ENCODE measurements at places on chromosomes 5 and 9.

DNA sequence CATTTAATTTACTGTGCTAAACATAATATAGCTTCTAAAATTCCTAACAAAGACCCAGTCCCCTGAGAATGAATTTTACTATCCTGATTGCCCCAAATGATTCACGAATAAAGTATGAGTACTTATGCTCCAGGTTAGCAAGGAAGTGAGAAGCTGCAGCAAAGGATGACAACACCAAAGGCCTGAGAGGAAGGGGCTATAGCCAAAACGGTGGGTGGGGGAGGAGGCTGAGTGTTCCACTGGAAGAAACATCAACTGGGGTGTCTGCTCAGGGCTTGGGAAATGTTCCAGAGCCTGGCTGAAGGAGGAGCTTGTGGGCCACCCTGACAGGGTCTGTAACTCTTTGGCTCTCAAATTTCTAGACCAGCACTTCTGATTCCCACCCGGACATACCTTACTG, 157.3 kb downstream of the ADAMTS12 start:
- DNase-seq = no peak

- DNase-seq = peak; percentile 48
Measured at GRCh38 chr9:3746296-3747275, 220.8 kb upstream of the RFX3 start.

GRCh38 chr5:94577466-94578245, 40.7 kb downstream of the KIAA0825 start:
- no peak for DNase-seq

DNA sequence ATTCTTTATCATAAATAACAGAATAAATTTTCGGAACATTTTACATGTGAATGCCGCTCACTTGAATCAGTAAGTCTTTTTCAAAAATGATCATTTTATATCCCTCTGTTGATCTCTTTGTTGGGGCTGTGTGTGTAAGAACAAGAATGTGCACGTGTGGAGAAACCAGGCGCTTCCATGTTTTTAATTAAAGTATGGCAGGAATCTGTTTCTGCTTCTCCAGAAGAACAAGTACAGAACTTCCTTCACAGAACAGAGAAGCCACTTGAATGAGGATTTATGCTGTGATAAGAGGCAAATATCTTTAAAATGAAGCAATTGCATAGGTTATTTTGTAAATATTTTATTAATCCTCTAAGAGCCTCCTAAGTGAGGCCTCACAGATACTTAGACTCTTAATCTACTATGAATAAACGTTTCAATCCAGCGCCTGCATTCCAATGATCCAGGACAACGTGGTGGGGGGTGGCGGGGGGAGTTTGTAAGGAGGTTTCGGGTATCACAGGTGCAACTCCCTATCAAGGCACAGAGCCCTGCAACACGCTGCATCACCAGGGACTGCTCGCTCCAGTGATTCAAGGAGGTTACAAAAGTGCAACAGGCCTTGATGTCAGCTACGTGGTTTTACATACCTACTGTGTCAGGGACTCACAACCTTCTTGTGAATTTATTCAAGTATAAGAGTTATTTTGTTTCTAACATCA, 409.2 kb downstream of the BNC2 start:
- DNase-seq = no peak

DNA sequence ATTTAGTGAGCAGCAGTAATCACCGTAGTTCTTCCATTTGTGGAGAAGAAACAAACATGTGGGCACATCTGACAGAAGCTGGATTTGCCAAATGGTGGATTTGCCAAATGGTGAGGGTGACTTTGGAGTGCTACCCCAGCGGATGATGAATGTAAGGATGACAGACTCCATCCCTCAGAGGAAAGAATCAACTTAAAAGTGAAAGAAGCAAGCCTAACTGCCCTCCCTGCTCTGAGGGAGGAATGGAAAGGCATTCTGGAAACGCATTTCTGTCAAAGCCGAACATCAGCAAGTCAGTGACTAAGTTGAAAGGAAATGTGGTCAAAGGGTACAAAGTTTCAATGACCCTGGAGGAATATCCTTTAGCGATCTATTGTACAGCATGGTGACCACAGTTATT, 143.5 kb downstream of the GPBP1 start:
- DNase-seq = no peak

- DNase-seq = no peak
Measured at GRCh38 chr5:76836585-76836984, 13.2 kb upstream of the S100Z start.

GRCh38 chr5:112641515-112642110, 96.1 kb upstream of the APC start:
- no peak for DNase-seq

Data from HS-27A (cell line).